Suprapubic skin (tissue), 4 donors: ENCODE measurements at places on chromosomes 2 and 18. TPM values are rescaled to one million over a fixed set of nuclear protein-coding genes. Genes with fewer than 3 reads are reported as not detected.

DNA sequence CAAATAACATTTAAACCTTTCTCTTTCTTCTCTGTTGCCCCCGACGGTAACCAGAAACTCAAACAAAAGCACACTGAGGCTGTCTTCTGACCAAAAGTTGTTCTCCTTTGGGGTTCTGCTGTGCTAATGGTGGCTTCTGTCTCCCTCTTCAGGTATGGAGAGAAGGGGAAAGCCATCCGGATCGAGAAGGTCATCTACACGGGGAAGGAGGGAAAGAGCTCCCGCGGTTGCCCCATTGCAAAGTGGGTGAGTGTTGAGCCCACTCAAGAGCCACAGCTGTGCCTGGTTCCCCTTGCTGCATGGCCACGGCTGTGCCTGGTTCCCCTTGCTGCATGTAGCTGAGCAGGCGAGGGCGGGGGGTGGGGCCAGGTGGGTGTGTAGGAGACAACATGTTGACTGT lies 67.4 kb downstream of the BOLA3 start:
- no peaks in the 10 kb centered on the region for H3K27me3 ChIP-seq
- no peak overlapping the region for H3K4me3 ChIP-seq
- no peak overlapping the region for H3K27ac ChIP-seq
- peaks cover 34% of the 10 kb centered on the region for H3K36me3 ChIP-seq
- peaks cover 4% of the 10 kb centered on the region for H3K4me1 ChIP-seq
- DNase-seq, result no peak

DNA sequence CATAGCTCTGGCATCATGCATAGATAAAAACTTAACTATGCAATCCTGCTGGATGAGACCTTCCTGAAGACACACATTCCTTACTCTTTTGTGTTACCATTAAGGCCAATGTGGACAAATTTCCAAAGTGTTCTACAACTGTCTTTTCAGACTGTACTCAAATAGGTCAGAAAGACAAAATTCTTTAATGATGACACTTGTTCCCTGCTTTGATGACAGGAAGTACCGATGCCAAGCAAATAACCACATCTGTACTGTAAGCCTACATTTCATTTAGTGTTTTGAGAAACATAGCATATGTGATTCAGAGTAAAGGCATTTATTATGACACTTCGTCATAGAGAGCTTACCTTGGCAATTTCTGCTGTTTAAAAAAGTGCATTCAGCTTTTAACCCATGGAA lies 55.0 kb downstream of the PMAIP1 start:
- DNase-seq, result no peak
- no peak overlapping the region for H3K4me3 ChIP-seq
- no peaks in the 10 kb centered on the region for H3K27me3 ChIP-seq
- no peak overlapping the region for H3K27ac ChIP-seq
- peaks cover 34% of the 10 kb centered on the region for H3K4me1 ChIP-seq

DNA sequence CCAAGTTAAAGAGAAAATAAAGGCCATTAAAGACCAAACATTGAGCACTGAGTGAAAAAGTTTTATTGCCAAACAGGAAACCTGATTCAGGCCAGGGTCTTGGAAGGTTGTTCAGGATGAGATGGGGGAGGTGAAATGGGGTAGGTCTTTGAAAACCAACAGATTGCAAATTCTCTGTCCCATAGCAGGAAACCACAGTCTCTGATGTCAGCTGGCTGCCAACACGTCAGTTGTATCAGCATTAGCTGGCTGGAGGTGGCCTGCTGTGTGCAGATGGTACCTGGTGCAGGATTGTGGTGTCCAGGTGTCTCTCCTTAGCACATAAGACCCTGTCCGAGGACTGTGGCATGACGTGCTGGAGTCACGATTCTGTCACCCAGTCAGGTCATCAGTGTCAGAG lies 106.3 kb downstream of the MSH2 start:
- H3K36me3 ChIP-seq, result no peaks in the 10 kb centered on the region
- no peak overlapping the region for H3K27ac ChIP-seq
- H3K4me3 ChIP-seq, result no peak overlapping the region
- no peaks in the 10 kb centered on the region for H3K4me1 ChIP-seq
- no peak for DNase-seq

- DNase-seq, result no peak
- H3K27ac ChIP-seq, result no peak overlapping the region
- no peaks in the 10 kb centered on the region for H3K27me3 ChIP-seq
- H3K4me3 ChIP-seq, result no peak overlapping the region
- no peaks in the 10 kb centered on the region for H3K4me1 ChIP-seq
- H3K36me3 ChIP-seq, result peaks cover 79% of the 10 kb centered on the region
Measured at GRCh38 chr18:23910032-23910431, 104.5 kb upstream of the TTC39C start.

DNA sequence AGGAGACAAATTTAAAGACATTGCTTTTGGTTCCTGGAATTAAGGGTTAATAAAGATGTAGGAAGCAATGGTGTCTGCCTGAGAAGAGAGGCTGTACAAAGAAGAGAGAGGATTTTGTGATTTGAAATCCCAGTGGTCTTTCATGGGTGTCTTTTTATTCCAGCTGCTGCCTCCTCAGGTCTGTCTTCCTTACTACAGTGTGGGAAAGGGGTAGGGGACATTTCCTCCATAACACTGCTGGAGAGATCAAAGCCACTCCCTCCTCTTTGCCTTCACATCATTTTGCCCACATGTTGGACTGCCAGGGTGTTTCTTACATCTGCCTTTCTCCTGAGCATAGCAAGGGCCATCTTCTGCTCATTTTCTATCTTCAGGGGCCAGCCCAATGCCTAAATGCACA lies 348.5 kb downstream of the EN1 start:
- no peaks in the 10 kb centered on the region for H3K36me3 ChIP-seq
- H3K4me1 ChIP-seq, result peaks cover 8% of the 10 kb centered on the region
- H3K27me3 ChIP-seq, result no peaks in the 10 kb centered on the region
- no peak for DNase-seq

DNA sequence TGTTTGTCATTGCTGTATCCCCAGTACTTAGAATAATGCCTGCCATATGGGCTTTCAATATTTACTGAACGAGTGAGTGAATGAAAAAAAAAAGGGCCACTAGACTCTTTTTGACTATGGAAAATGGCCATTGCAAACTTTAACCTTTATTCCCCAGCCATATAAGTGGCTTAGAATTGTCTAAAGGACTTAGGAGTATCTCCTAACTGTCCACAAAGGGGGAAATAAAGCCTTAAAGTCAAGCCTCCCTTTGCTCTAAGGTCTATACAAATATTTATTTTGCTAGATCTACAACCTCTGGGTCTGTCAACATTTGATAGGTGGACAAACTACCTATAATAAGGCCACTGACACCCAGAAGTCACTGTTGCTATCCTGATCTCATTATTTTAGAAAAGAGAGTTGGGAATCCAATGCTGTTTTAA lies 25.7 kb downstream of the UPP2 start:
- H3K4me1 ChIP-seq, result no peaks in the 10 kb centered on the region
- H3K4me3 ChIP-seq, result no peak overlapping the region
- H3K36me3 ChIP-seq, result no peaks in the 10 kb centered on the region
- H3K27ac ChIP-seq, result no peak overlapping the region
- H3K27me3 ChIP-seq, result no peaks in the 10 kb centered on the region
- no peak for DNase-seq

DNA sequence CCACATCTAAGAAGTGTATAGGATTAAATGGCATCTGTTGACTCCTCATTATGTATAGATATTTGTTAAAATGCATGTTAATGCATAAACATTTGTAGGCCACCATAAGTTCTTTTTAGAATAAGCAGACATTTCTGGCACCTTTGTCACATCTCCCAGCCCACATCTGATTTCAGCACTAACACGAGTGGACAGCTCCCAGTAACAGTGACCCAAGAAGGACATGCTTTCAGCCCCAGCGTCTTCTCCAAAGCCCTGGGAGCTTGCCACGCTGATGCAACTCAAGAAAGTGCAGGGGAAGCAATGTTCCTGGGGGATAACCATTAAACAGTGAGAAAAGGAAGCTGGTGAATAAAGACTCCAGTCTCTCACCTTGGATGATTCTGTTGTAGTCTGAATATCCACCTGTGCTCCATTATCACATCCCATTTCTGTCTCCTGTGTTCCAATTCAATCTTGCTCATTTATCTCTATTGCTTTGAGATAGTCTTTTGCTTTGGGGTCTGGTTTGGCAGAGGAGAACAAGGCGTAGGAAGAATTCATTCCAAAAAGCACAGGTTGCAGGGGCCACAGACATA lies 182.6 kb upstream of the THSD7B start:
- no peak for DNase-seq
- H3K36me3 ChIP-seq, result no peaks in the 10 kb centered on the region
- no peaks in the 10 kb centered on the region for H3K27me3 ChIP-seq
- H3K27ac ChIP-seq, result no peak overlapping the region

DNA sequence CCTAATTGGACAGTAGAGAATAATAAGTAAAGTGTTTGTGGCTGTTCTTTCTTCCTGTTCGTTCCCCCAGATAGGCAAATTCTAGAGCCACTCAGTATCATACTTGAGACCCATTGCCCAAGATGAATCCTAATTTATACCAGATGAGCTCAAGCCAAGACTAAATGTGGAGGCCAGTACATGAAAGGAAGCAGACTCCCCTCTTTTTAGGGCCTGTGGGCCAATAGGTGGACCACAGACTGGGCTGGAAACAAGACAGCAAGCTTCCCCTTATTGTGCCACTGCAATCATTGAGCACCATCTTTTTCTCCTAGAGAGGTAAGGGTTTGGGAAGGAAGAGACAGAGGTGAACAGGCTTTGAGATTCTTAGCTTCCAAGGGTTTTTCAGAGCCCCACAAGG lies 141.9 kb downstream of the MGAT5 start:
- DNase-seq, result no peak
- peaks cover 24% of the 10 kb centered on the region for H3K4me1 ChIP-seq
- H3K36me3 ChIP-seq, result peaks cover 2% of the 10 kb centered on the region
- no peak overlapping the region for H3K27ac ChIP-seq

DNA sequence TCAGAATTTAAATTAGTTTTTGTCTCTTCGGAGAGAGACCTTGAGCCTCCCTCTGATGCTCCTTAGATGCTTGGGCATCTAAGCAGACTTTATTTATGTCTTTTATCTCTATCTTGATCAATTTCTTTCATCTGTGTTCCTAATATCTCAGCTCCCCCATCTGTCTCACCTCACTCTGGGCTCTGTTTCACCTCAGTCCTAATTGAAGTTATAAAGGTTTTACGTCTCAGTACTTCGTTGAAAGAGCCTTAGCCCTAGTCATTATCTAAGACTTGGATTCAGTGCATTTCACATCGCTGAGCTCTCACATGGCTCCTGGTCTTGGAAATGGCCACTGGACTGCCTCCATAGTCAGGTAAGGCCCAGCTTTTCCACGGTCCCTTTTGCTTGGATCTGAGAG lies 13.8 kb upstream of the CTLA4 start:
- H3K27me3 ChIP-seq, result no peaks in the 10 kb centered on the region
- no peak overlapping the region for H3K27ac ChIP-seq
- no peak overlapping the region for H3K4me3 ChIP-seq

DNA sequence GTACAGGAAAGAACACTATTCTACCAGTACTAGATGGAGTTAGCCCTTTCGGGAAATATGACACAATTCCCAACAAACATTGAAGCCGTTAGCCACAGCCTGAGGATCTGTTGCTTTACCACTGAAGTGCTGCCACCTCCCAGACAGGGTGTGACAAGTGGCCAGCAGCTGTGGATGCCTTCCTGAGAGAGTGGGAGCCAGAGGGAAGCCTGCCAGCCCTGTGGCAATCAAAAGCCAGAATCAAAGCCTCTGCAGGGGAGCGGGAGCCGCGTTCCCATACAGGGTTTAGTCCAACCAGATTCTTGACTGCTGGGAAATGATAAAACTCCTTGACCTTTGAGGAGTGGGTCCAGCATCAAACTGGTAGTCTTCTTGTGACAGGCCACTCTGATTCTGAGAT lies 38.0 kb downstream of the SLC4A1AP start:
- H3K27me3 ChIP-seq, result no peaks in the 10 kb centered on the region
- no peaks in the 10 kb centered on the region for H3K36me3 ChIP-seq
- no peak overlapping the region for H3K27ac ChIP-seq

NPAS2 gene
- 90.1 TPM for total RNA-seq

FAM237A gene
- total RNA-seq, result not detected

CPS1 gene
- total RNA-seq, result 3.6 TPM

SRD5A2 gene
- not detected for total RNA-seq
